Stomach (tissue), 19 donors: ENCODE measurements at places on chromosomes 6 and 20. TPM values are rescaled to one million over a fixed set of nuclear protein-coding genes. Genes with fewer than 3 reads are reported as not detected.

GRCh38 chr6:116945809-116946208, 68.8 kb downstream of the RFX6 start:
- no peak for DNase-seq

- DNase-seq, result no peak
Observed at GRCh38 chr6:132392792-132393191, 8.5 kb downstream of the MOXD1 start.

DNA sequence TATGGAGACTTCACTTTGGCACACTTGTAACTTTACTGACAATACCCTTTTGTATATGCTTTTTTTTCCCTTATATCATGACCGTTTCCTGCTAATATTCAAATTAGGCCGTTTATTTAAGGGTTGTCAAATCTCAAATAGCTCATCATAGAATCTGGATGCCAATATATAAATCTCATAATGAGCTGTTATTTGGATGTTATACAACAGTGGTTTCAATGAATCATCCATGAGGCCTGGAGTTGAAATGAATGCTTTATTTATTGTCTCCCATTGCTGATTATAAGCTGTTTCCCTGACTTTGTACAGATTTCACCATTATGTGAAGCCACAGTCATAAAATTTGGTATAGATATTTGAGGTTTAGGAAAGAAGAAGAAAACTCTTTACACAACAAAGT, 256.1 kb downstream of the PLCB1 start:
- no peak for DNase-seq

Gene ZC2HC1B
- 0.92 TPM for total RNA-seq

GRCh38 chr6:121110733-121111132, 223.5 kb downstream of the TBC1D32 start:
- DNase-seq, result no peak

DNA sequence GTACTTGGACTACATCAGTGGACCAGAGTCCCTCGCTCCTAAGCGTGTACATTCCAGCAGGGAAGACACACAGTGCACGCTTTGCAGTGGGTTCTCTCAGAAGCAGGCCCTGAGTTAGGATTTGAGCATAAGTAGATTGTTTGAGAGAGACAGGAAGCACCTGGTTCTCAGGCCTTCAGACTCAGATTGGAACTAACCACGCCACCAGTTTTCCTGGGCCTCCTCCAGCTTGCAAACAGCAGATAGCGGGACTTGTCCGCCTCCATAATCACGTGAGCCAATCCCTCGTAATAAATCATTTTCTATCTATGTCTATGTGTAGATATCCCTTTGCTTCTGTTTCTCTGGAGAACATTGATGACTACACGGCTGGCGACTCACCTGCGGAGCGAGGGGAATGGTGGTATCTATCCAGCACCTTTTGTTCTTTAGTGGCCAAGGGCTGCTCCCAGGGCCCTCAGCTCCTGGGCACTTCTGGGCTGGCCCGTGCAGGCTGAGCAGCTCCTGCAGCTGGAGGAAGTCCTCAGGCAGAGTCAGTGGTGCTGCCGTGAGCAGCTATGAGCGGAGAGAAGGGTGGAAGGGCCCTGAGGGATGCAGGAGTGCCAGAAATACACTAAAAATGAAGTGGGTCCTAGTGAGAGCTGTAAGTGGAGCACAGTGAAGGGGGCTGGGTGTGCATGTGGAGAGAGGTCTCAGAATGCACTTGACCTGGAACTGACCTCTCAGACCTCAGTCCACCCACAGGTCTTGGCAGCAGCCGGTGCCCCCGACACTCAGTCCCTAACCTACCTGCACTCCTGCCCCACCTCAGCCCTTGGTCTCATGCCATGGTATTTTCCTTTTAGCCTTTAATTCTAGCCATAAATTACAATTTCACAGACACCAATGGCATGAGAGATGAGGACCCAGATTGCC, 76.9 kb downstream of the STK35 start:
- DNase-seq, result peak; percentile 55

Gene TXLNB
- not detected for total RNA-seq

Gene SLC22A16
- not detected for total RNA-seq

Gene SLC17A3
- total RNA-seq, result not detected

GRCh38 chr20:19593762-19594161, 164.3 kb upstream of the RIN2 start:
- DNase-seq, result no peak

- no peak for DNase-seq
Observed at GRCh38 chr6:118249680-118250079, 298.4 kb upstream of the PLN start.

DNA sequence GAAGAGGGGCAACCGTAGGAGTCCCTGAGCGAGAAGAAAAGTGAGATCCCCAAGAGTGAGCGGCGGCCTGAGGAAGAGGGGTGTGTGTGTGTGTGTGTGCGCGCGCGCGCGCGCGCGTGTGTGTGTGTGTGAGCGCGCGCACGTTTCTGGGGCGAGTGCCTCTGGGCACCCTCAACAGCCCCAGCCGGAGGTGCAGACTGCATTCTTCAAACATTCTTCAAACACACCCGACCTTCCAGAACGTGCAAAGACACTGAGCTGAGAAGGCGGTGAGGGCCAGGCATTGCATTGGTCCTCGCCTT, 76.2 kb upstream of the FOXP4 start:
- peak; percentile 75 for DNase-seq

Gene DAAM2
- 41.7 TPM for total RNA-seq

Gene CGA
- total RNA-seq, result not detected

Gene DSP
- 102 TPM for total RNA-seq

Gene DYNLT2
- not detected for total RNA-seq

DNA sequence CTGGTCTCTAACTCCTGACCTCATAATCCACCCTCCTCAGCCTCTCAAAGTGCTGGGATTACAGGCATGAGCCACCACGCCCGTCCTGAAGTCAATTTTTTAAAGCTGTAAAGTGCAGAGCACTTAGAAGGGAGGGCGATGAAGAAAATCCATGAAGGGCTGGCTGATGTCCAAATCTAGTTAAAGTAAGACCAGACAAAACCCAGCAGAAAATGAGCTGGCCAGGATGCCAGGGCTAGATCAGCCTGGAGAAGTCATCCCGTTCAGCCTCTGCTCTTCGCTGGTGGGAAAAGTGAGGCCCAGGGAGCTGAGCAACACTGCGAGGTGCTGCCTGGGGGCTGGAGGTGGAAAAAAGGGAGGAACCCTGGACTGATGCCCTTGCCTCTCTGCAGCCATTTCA, 3.1 kb downstream of the BPIFB4 start:
- DNase-seq, result no peak

- no peak for DNase-seq
Observed at GRCh38 chr6:30572148-30572547, 906 bp downstream of the ABCF1 start.

- no peak for DNase-seq
Observed at GRCh38 chr6:36301781-36302180, 31.9 kb downstream of the PNPLA1 start.

DNA sequence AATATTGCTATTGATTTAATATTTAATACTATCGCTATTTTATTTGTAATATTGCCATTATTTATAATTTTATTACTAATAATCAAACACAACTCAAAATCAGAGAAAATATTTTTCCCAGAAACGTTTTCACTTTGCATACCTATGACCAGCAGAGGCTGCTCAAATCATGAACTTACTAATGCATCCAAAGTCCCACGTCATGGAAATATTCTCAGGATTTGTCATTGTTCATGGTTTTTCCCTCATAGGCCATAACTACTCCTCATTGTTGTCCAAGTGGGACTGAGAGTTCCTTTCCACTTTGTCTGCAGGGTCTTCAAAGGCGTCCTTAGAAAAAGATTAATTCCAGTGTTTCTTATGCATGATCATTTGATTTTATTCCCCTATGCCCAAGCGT, 344.8 kb downstream of the THBS2 start:
- peak; percentile 73 for DNase-seq

- DNase-seq, result no peak
Observed at GRCh38 chr6:159047891-159048685, 3.3 kb upstream of the TAGAP start.

DNA sequence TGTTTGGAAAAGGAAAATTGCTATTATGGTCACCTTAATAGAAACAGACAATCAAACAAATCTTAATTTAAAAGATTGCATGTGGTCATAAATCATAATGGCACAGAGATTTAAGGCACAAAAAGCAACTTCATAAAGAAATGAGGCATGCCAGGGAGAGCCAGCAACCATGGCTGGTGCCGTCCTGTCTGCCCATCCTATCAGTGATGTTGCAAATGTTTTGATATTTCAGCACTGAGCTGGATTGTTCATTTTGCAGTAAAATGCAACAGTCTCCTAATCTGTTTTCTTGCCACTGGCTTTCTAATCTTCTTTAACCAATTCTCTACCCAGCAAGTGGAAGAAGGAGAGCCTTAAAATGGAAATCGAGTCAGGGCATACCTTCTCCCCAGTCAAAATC, 249.8 kb downstream of the SAMD5 start:
- no peak for DNase-seq

- no peak for DNase-seq
Observed at GRCh38 chr6:79589701-79590100, 41.4 kb upstream of the SH3BGRL2 start.

DNA sequence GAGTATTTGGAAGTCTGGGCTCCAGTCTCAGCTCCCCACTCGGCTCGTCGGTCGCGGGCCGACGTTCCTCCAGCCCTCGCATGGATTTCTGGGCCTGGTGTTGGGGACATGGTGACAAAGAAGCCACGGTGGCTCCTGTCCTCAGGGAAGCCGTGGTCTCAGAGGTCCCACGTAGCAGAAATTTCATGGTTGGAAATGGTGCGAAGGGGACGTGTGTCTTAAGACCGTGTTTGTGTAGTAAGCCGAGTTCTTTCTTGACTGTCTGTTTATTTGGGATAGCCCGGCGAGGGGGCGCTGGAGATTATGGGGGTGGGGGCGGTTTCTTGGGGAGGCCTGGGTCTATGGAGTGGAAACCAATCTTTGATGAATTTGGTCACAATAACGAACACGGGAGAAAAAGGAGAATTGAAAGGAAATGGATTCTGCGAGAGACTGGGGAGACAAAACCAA, 23.5 kb upstream of the MAP3K7 start:
- DNase-seq, result no peak

DNA sequence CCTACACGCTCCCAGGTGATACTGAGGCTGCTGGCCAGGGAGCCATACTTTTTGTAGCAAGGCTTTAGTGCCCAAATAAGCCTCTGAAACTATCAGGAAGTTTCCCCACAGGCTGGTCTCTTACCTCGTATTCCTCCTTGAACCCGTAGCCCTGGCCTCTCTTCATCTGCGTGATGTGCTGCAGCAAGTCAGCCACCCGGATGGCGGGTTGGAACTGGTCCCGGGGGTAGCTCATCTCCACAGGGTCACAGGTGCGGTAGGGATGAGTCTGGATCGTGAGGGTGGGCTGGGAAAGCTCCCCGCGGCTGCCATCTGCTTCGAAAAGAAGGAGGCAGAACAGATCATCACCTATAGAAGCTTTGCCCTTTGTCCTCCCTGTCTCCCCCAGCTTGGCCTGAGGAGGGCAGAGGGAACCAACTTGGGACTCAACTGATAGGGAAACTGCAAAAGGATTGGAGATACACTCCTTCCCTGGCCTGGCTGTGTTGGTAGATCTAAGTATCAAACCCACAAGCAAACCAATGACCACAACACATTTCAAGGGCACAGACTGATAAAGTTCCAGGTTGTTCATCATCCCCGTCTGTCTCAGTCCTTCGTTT, 543.2 kb upstream of the CHD6 start:
- no peak for DNase-seq

DNA sequence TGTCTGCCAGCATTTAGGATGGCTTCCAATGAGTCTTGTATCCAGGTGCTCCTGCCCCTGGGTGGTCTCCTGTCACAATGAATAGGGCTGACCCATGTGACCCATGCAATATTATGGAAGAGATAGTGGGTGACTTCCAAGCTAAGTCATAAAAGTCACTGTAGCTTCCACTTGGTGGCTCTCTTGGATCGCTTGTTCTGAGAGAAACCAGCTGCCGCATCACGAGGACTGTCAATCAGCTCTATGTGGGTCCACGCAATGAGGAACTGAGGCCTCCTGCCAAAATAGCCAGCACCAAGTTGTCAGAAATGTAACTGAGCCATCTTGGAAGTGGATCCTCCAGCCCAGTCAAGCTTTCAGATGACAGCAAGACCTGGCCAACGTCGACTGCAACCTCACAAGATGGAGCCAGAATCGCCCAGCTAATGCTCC, 14.9 kb upstream of the MATN4 start:
- DNase-seq, result peak; percentile 74

DNA sequence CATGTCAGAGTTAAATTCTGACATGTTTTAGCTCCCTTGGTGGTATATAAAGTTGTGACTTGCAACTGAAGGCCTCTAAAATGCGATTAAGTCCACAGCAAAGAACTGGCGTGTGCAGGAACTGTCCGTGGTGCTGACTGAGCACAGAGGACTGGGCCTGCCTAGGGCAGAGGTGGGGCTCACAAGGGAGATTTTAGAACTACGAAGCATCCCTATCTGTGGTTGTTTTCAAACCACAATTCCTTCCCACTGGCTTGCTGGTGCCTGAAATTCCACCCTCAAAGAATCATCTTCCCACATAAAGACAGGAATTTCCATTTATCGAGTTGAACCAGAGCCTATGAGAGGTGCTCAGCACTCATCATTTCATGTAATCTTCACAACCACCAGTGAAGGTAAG, 30.1 kb downstream of the RIMS4 start:
- no peak for DNase-seq
